Omental fat pad (tissue), 4 donors: ENCODE measurements at places on chromosomes 5 and 9. TPM values are rescaled to one million over a fixed set of nuclear protein-coding genes. Genes with fewer than 3 reads are reported as not detected.

The NUTM2G gene
- not detected for total RNA-seq

The ZBTB26 gene
- total RNA-seq, result 3.6 TPM

The C8G gene
- total RNA-seq, result not detected

The HCN1 gene
- 0.09 TPM for total RNA-seq

The OR1Q1 gene
- total RNA-seq, result not detected

The OR13F1 gene
- not detected for total RNA-seq

The LCN2 gene
- total RNA-seq, result not detected

The RFESD gene
- 0.88 TPM for total RNA-seq

The NDST1 gene
- 80.9 TPM for total RNA-seq

The CDK5RAP2 gene
- total RNA-seq, result 47.6 TPM

The BTNL8 gene
- 3.0 TPM for total RNA-seq

The SCGB3A2 gene
- not detected for total RNA-seq

The PCDHB9 gene
- 2.2 TPM for total RNA-seq

The SPINK13 gene
- not detected for total RNA-seq

The SPINK7 gene
- total RNA-seq, result not detected

The LCN15 gene
- total RNA-seq, result not detected

The RASEF gene
- total RNA-seq, result 1.6 TPM

The ZNF483 gene
- total RNA-seq, result 3.6 TPM

The GFPT2 gene
- total RNA-seq, result 96.8 TPM

The CANX gene
- total RNA-seq, result 269 TPM

The WDR38 gene
- not detected for total RNA-seq

The IL5 gene
- not detected for total RNA-seq
